ENCODE measurements at places on chromosomes 13 and 19.

DNA sequence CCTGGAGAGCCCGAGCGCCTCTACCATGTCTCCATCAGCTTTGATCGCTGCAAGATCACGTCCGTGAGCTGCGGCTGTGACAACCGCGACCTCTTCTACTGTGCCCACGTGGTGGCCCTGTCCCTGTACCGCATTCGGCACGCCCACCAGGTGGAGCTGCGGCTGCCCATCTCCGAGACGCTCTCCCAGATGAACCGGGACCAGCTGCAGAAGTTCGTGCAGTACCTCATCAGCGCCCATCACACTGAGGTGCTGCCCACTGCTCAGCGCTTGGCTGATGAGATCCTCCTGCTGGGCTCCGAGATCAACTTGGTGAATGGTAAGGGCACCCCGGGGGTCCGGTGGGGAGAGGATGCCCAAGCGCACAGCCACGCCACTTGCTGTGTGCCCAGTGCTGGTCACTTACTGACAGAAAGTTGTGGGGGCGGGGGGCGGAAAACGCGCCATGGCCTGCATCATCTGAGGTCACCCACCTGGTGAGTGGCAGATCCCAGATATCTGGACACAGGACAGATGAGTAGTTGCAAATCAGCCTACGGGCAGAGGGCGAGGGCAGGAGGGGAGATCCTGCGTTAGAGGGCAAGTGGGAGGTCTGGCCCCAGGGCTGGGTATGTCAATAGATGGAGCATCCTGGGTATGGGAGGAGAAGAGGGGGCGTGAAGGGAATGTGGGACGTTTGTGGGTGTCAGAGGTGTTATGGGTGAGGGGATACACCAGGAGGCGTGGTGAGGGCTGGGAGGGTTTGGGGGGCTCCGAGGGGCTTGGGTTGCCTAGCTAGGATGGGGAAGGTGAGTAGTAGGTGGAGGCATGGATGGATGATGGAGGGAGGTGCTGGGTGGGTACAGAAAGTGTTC, 9.8 kb downstream of the ZSWIM4 start:
- no peak for DNase-seq

- DNase-seq: no peak
These were observed 38.2 kb downstream of the PDS5B start for GRCh38 chr13:32624441-32624840.

- DNase-seq: no peak
These were observed 82.0 kb downstream of the SIPA1L3 start for GRCh38 chr19:37988758-37989635.

DNA sequence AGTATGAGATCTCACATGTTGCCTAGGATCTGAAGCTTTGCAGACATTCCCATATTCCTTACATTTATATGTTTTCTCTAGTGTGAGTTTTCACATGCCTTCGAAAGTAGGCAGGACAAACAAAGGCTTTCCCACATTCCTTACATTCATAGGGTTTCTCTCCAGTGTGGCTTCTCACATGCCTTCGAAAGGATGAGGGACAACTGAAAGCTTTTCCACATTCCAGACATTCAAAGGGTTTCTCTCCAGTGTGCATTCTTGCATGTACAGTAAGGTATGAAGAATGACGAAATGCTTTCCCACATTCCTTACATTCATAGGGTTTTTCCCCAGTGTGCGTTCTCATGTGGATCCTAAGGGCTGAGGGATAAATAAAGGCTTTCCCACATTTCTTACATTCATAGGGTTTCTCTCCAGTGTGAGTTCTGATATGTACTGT, 14.2 kb downstream of the ZNF699 start:
- no peak for DNase-seq

DNA sequence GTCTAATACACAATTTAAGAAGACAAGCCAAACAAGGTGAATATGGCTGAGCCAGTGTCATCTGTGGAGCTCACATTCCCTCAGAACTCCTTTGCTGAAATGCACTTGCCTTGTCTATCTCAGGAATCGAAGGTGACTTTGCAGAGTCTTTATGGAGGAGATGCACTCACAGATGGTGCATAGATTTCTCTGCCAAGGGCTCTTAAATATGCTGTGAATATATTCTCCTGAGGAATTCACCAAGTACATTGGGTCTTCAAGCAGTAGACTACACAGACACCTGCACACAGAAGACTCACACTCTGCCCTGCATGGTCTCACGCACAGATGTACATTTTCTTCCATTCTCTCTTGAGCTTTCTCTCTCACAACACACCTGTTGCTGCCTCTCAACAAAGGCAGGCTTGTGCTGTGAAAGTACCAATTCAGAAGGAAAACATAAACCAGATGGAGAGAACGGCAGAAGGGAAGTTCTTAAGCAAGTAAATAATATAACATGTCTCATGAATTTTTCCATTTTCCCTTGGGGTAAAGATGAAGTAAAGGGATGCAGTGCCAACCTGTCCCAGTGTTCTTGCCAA, 174.7 kb downstream of the DLEU7 start:
- DNase-seq: no peak

GRCh38 chr13:110652231-110652730, 36.9 kb downstream of the NAXD start:
- no peak for DNase-seq

- no peak for DNase-seq
These were observed 6.4 kb upstream of the ZNF333 start for GRCh38 chr19:14683439-14683838.

- DNase-seq: no peak
These were observed 1.4 kb downstream of the CLASRP start for GRCh38 chr19:45040059-45040771.

DNA sequence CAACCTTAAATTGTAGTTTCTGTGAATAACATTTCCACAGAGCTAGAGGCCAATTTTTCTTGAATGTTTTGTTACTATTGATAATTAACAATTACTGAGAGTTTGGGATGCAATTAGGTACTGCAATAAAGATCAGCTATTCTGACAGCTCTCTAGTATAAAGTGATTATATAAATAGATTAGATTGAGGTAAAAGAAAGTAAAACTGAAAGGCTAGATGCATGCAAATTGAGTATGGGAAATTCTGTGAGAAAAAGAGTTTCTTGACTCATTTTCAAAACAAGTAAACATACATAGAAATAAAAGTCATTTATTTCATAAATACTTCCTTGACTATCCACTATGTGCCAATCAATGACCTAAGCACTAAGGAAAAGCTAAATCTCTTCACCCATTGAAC, 1087.5 kb upstream of the ATXN8OS start:
- DNase-seq: no peak

GRCh38 chr13:97192166-97192565, 30.0 kb upstream of the MBNL2 start:
- no peak for DNase-seq

GRCh38 chr13:89688918-89689317, 1658.6 kb upstream of the MIR17HG start:
- no peak for DNase-seq

DNA sequence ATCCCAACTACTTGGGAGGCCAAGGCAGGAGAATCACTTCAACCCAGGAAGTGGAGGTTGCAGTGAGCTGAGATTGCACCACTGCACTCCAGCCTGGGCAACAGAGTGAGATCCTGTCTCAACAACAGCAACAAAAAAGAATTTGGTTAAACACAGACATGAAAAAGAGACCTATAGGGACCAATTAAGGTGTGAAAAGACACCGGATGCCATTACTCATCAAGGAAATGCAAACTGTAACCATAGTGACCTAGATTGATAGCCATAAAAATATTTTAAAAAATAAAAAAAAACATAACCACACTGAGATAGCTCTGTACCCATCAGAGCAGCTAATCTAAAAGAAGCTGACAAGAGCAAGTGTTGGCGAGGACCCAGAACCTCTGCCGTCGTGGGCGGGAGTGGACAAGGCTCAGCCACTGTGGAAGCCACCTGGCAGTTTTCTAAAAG, 37.1 kb upstream of the ISYNA1 start:
- no peak for DNase-seq
